ENCODE measurements at places on chromosomes 3 and 15.

DNA sequence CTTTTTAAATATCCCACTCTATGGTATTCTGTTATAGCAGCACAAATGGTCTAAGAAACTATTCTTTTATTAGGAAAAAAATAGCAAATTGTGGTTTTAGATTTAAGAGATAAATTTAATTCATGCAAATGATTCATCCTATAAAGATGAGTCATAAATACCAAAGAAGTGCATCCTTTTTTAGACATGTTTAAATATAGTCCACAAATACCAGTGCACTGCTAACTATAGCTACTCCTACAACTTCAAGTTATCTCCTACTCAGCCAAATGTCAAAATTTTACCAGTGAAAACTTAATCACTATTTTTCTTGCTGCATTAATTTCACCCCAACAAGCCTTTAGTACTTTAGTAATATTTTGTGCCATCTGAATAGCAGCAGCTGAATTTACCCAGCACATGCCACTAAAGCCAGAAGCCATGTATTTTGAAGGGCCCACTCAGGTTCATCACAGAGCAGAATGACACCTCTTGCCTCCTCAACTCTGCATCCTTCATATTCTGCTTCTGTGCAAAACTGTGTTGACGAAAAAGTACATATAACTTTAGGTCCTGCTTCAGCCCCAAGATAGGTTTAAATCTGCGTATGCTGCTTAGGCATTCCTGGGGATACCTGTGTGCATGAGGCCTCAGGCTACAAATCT lies 24.9 kb downstream of the CX3CR1 start:
- peak; percentile 75 for DNase-seq

DNA sequence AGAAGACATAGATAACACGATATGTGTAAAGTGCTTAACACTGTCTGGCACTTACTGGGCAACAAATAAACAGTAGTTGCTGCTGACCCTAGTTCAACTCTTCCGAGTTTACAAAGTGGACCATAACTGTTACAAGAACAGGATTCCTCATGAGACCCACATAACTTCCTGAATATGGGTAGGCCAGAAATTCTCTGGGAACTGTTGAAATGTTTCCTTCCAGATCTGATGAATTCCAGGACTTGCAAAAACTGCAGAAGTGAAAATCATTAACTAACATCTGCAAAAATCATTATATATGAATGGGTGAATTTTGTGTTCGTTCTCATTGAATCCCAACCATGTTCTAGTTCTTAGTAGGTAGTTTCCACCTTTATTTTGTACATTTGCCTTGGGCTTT lies 181.7 kb upstream of the MME start:
- no peak for DNase-seq

- DNase-seq, result no peak
Observed at GRCh38 chr3:13370609-13371008, 49.5 kb downstream of the NUP210 start.

DNA sequence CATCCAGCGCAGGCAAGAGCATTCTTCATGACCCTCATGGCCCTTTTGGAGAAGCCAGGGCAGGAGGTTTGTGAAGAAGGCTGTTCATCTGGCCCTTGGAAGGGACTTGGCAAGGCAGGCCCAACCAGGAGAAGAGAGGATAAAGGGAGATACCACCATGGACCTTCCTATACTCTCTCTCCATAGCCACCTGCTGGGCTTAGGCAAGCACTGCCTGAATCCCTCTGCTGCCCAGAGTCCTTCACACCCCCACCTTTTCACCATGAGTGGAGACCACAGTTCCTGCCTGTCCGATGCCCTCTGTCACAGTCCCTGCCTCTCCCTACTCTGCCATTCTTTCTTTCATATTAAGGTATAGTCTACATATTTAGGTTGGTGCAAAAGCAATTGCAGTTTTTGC lies 10.6 kb upstream of the SFMBT1 start:
- no peak for DNase-seq

DNA sequence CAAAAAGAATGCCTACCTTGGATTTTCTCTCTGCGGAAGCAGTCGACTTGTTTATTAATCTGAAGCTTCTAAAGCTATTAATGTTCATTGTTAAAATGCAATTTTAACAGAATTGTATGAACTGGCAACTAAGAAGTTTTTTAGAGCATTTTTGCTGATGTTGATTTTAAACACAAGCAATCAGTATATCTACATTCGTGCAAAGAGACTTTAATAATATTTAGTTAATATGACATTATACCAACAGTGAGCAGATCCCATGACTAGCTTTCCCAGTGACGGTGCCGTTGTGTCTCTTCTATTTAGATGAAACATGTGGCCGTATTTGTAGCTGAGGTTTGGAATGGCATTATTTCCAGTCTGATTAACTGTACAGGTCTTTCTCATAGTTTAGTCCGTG lies 88.0 kb downstream of the PEX5L start:
- DNase-seq, result no peak

- no peak for DNase-seq
Observed at GRCh38 chr3:186152361-186152798, 43.5 kb upstream of the ETV5 start.

DNA sequence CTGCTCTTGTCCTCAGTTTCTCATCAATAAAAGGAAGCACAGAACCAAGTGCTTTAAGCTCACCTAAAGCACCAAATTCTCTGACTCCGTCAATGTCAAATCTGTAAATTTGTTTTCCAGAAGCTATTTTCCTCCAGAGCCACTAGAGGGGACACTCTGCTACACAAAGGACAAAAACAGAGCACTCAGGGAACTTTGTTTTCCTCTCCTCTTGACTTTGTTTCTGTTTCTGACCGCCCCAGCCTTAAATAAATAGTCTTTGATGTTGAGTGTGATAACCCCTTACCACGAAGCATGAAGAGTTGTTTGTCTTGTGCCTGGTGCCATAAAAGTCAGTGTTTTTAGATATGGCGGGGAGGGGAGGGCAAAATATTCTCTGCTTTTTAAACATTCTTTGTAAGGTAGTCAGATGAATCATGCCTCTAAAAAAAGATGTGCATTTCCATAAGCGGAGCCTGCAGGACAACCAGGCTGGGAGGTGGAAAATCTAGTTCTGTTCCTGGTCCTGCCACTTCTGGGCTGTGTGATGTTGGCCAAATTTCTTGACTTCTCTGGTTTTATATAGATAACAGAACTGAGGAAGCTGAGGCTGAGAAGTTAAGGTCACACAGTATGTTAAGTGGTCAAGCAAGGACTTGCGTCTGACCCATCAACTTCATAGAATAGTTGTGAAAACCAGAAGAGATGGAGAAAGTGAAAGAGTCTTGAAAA lies 7.3 kb upstream of the ZBTB38 start:
- DNase-seq, result peak; percentile 98

DNA sequence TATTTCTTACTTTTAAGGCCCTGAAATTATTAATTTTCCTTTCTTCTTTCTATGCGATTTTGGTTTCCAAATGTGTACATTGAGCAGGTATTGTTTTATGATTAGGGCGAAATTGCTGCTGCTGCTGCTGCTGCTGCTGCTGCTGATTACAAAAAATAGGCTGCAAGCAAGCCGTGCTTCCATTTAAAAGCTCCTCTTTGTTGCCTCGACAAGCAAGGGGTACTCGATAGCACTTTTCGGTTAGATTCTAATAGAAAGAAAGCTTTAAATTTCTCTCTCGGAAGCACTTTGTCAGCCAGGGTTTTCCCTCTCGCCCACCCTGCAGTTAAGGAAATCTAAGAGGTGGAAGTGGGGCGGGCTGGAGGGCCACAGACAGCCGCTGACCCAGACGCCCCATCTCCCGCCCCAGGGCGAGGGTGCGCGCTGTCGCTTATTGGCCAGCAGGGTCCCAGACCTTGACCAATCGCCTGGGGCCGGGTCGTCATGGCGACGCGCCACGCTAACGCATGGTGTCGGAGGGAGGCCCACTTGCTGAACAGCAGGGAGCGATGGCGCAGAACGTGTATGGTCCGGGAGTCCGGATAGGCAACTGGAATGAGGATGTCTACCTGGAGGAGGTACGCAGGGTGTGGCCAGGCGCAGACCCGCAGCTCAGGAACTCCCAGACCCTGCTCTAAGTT lies at the start of gene CFAP161:
CFAP161 (plus strand) TSS at position 489 of the 680 bp plus-strand sequence; CDS start at position 549, 60 bp downstream.
- peak; percentile 46 for DNase-seq

GRCh38 chr3:163368168-163368567 lies 1710.1 kb downstream of the SI start:
- no peak for DNase-seq
